Natural killer cell (primary cell): ENCODE measurements at places on chromosomes 11 and 22. TPM values are rescaled to one million over a fixed set of nuclear protein-coding genes. Genes with fewer than 3 reads are reported as not detected.
A peak's percentile ranks its signal among the peaks of the same experiment; 100 is the strongest.

DNA sequence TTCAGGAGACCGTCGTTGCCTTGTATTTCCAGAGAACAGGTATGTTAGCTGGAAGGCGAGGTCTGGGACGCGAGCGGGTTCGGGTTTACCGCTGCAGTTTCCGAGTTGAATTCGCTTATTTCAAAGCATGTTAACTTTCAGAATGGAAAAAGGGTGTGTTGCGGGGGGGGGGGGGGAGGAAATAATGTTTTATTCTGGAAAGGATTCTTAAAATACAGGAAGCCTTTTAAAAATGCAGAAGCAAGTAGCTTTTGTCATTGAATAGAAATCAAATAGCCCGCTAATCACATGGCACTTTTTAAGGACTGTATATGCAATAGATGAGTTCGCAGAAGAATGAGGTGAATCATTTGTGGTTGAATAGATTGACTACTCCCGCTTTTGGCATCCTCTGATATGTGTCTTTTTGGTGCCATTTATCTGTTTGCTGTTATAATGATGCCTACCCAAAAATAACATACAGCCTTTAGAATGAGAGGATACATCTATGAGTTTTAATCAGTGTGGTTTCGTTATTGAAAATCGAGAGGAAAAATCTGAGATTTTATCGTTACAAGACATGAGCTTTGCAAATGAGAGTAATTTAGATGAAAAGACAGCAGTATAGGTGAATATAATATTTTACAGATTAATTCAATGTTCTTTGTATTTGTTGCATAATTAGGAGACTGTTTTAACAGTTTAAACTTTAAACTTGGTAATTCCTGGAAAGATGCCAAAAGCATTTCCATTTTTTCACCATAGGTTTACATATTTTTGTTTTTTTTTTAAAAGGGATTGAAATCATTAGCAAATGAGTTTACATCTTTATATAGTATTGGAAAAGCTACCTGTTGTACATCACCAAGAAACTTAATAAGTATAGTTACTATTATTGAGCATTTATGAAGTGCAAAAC lies 1.7 kb downstream of the PDE3B start:
- peaks cover 39% of the 10 kb centered on the region for H3K27me3 ChIP-seq
- peaks cover 12% of the 10 kb centered on the region for H3K4me1 ChIP-seq
- H3K4me3 ChIP-seq, result peak overlapping the region; percentile 87
- no peaks in the 10 kb centered on the region for H3K36me3 ChIP-seq
- no peak for DNase-seq
- H3K27ac ChIP-seq, result peak overlapping the region; percentile 47

The TMEM138 gene
- total RNA-seq, result 66.5 TPM

The PANX2 gene
- 0.16 TPM for total RNA-seq

- DNase-seq, result no peak
- H3K27me3 ChIP-seq, result no peaks in the 10 kb centered on the region
- H3K36me3 ChIP-seq, result no peaks in the 10 kb centered on the region
- H3K4me3 ChIP-seq, result no peak overlapping the region
- H3K27ac ChIP-seq, result no peak overlapping the region
- no peaks in the 10 kb centered on the region for H3K4me1 ChIP-seq
These were observed 48.4 kb upstream of the TP53I11 start for GRCh38 chr11:44999068-44999467.

- H3K36me3 ChIP-seq, result no peaks in the 10 kb centered on the region
- no peak overlapping the region for H3K27ac ChIP-seq
- no peaks in the 10 kb centered on the region for H3K27me3 ChIP-seq
- no peaks in the 10 kb centered on the region for H3K4me1 ChIP-seq
- no peak overlapping the region for H3K4me3 ChIP-seq
These were observed 68.5 kb downstream of the PIWIL3 start for GRCh38 chr22:24706054-24706453.

The CSF2RB gene
- total RNA-seq, result 3.8 TPM

GRCh38 chr22:46519377-46519776 lies 18.0 kb downstream of the CELSR1 start:
- peaks cover 11% of the 10 kb centered on the region for H3K4me1 ChIP-seq
- no peaks in the 10 kb centered on the region for H3K36me3 ChIP-seq
- no peak for DNase-seq
- H3K4me3 ChIP-seq, result no peak overlapping the region
- H3K27ac ChIP-seq, result no peak overlapping the region
- no peaks in the 10 kb centered on the region for H3K27me3 ChIP-seq

The NRGN gene
- total RNA-seq, result 28.4 TPM

DNA sequence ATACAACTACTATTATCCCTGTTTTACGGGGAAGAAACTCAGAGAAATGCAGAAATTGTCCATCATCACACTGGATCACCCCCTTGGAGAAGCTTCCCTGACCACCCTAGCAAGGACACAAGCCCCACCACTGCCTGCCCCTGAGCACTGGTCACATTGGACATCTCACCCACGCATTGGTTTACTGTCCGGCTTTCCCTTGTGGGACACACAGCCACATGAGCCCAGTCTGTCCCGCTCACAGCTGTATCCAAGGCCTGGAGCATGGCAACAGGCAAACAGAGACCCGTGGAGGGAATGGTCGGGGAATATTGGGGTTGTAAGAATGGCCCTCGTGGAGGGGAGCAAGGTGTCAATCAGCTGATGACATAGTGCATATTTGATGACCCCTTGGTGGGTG lies 42.7 kb upstream of the FGF3 start:
- H3K4me3 ChIP-seq, result no peak overlapping the region
- no peak overlapping the region for H3K27ac ChIP-seq
- no peaks in the 10 kb centered on the region for H3K36me3 ChIP-seq
- DNase-seq, result no peak
- H3K27me3 ChIP-seq, result no peaks in the 10 kb centered on the region

DNA sequence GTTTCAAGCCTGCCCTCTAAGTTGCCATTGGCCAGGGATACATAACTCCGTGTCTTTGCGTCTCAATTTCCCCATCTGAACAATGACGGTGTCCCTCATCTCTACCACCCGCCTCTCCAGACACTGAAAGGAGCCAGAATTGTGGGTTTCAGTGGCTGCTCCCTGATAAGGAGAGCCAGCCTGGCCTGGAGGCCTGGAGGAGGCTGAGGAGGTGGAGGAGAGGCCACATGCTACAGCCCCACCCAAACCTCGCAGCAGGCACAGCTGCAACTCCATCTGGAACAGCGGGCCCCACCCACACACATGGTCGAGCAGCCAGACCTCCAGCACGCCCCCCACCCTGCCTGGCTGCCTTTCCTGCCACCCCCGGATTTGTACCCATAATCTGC lies 34.4 kb upstream of the CD82 start:
- no peak overlapping the region for H3K27ac ChIP-seq
- no peak overlapping the region for H3K4me3 ChIP-seq
- H3K36me3 ChIP-seq, result no peaks in the 10 kb centered on the region
- no peak for DNase-seq
- no peaks in the 10 kb centered on the region for H3K27me3 ChIP-seq

The PRR5L gene
- total RNA-seq, result 128 TPM

- H3K27ac ChIP-seq, result no peak overlapping the region
- no peak for DNase-seq
- no peaks in the 10 kb centered on the region for H3K27me3 ChIP-seq
- no peaks in the 10 kb centered on the region for H3K4me1 ChIP-seq
- H3K4me3 ChIP-seq, result no peak overlapping the region
These were observed 11.7 kb downstream of the THOC5 start for GRCh38 chr22:29541845-29542244.
